Osteocyte (in vitro differentiated cells): ENCODE measurements at places on chromosomes 6 and 20. TPM values are rescaled to one million over a fixed set of nuclear protein-coding genes. Genes with fewer than 3 reads are reported as not detected.

DNA sequence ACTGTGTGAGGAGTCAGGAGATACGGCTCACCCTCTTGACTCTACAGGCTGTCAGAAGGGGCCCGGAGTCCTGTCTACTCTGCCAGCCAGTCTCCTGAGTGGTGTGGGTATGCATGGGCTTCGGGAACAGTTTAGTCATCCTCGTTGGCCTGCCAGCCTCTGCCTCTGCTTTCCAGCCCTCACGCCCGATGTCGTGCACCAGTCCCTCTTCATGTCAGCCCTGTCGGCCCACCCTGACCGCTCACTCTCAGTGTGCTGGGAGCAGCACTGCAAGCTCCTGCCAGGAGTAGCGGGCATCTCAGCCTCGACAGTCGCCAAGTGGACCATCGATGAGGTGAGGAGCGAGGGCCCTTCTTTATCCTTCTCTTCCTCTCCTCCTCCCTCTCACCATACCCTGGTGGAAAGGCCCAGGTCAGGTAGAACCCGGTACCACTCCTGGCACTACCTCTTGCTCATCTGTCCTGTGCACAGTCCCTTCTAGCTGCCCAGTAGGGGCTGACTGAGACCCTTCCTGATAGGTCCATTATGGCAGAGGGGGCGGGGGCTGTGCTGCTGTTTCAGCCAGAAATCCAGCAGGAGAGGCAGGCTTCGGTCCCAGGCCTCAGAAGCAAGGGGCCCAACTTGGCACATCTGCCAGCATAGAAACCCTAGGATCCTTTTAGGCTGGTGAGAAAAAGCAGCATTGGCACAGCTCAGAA is 18.7 kb upstream of the SGK2 start:
- no peaks in the 10 kb centered on the region for H3K36me3 ChIP-seq
- no peak overlapping the region for H3K27ac ChIP-seq
- no peak for DNase-seq
- H3K4me1 ChIP-seq: peaks cover 2% of the 10 kb centered on the region

DNA sequence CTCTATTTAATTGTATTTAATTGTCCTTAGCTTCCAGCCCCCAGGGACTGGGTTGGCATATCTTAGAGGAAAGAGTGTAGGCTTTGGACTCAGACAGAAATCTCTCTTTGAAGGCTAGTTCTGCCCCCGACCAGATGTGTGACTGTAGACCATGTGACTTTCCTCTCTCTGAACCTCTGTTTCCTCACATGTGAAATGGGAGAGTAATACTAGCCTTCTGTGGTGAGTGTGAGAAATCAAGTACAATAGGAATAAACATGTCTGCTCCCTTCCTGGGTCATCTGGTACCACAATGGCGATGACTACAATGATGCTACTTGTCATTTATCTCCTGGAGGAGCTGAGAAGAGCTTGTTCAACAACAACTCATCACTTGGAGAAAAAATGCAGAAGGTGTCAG is 179.9 kb downstream of the LRFN2 start:
- H3K4me3 ChIP-seq: no peak overlapping the region
- no peaks in the 10 kb centered on the region for H3K27me3 ChIP-seq
- H3K27ac ChIP-seq: no peak overlapping the region
- no peak for DNase-seq
- no peaks in the 10 kb centered on the region for H3K36me3 ChIP-seq
- H3K4me1 ChIP-seq: peaks cover 20% of the 10 kb centered on the region

- no peak overlapping the region for H3K4me3 ChIP-seq
- no peaks in the 10 kb centered on the region for H3K36me3 ChIP-seq
- no peaks in the 10 kb centered on the region for H3K4me1 ChIP-seq
- no peak for DNase-seq
Observed at GRCh38 chr6:152723398-152723797, 25.7 kb downstream of the MYCT1 start.

LY6G6C gene
- not detected in 2 replicates for total RNA-seq
